ENCODE measurements at places on chromosomes 6 and 20.

GRCh38 chr20:40339661-40340449 lies 349.2 kb downstream of the MAFB start:
- no peak for DNase-seq

- no peak for DNase-seq
Measured at GRCh38 chr20:41604002-41604401, 14.2 kb downstream of the CHD6 start.

DNA sequence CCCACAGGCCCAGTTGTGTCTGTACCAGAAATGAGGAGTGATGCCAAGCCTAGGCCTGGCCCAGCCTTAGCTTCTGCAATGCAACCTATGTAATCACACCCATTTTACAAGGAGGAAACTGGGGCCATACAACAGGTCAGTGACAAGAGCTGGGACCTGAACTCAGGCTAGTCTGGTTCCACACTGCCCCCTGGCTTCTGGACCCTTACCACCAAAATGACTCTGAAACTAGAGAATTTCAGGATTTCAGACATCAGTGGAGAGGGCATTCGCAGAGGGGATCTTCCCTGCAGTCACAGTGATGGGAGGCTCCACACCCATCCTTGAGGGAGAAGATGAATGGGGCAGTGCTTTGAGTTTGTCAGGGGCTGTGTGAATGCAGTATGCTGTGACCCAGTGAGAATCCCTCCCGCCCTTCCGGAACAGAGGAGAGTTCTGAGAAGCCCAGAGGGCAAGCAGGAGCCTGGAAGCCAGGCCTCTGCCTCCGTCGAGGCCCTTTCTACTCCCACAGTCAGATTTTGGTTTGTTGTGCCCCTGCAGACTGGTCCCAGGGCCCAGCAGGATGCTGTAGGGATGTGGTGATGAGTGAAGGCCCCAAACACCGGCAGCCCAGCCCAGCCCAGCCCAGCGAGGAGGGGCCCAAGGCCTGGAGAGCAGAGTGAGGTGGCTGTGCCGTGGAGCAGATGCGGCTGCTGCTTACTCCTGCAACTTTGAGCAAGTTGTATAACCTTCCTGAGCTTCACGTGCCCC lies 48.1 kb upstream of the MYL9 start:
- DNase-seq: peak; percentile 20

GRCh38 chr6:36378243-36378920 lies 9.1 kb downstream of the ETV7 start:
- no peak for DNase-seq

DNA sequence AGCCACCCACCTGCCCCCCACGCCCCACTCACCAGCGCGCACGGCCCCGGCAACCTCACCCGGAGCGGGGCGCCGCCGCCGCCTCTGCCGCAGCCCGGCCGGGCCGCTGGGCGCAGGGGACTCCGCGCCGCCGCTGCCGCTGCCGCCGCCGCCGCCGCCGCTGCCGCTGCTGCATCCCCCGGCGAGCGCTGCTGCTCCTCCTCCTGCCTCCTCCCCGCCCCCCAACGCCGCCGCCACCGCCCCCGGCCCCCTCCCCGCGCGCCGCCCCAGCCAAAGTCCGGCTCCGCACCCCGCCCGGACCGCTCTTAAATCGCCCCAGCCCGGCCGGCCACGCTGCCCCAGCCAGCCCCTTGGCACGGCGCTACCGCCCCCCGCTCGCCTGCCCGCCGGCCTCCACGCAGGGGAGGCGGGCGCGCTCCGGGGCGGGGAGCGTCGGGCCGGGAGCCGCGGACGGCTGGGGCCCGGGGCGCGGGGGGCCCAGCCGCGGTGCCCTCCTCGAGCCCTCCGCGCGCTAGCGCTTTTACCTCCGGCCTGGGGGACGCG lies at the start of gene SULF2:
SULF2 (minus strand) TSS at position 171 of the 543 bp plus-strand sequence. CDS start 28,118 bp downstream, outside the sequence.
- no peak for DNase-seq

- DNase-seq: no peak
Measured at GRCh38 chr6:139641376-139641775, 266.9 kb upstream of the CITED2 start.

DNA sequence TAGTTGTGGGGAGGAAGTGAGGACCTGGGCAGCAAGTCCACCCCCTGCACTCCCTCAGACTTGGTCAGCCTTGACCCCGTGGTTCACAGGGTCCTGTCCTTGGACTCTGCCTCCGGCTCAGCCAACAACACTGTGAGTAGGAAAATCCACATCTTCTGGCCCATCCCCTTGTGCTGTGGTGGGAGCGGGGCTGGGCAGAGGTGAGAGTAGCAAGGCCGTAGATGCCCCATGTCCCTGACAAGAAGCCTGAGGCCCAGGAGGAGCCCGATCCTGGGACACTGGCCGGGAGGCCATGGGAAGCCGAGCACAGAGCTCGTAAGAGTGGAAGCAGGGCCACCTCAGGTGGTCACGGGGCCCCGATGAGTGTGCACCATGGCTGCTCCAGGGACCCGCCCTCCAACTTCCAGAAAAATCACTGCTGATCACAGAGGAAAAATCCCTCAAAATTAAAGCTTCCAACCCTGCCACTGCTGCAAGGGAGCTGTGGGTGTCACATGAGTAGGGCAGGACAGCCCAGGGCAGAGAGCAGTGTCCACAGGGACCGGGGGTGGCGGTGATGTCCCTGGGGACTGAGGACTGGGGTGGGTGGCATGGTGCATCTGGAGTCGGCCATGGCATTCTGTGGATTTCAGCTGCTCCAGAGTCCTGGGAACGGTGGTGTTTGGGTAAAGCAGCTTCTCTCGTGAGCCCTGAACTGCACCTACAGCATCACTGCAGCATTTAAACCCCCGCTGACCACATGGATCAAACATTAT lies 189.4 kb downstream of the DLL1 start:
- no peak for DNase-seq

- no peak for DNase-seq
Measured at GRCh38 chr20:17043323-17043722, 183.5 kb upstream of the PCSK2 start.

DNA sequence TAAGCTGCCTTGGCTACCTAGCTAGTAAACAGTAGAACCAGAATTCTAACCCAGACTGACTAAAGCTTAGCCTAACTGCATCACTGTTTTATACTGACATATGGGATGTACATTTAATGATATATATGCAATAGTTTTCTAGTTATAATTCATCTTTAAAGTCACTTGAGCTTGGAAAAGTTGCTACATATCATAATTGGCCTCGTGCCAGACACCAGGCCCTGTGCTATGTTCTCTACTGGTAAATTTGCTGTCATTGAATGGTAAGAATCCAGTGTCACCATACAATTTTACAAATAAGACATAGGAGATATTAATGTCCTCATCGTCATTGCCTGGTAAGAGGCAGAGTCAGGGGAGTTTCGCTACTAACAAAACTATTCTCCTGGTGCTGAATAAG lies 396.8 kb downstream of the CDKAL1 start:
- DNase-seq: no peak

DNA sequence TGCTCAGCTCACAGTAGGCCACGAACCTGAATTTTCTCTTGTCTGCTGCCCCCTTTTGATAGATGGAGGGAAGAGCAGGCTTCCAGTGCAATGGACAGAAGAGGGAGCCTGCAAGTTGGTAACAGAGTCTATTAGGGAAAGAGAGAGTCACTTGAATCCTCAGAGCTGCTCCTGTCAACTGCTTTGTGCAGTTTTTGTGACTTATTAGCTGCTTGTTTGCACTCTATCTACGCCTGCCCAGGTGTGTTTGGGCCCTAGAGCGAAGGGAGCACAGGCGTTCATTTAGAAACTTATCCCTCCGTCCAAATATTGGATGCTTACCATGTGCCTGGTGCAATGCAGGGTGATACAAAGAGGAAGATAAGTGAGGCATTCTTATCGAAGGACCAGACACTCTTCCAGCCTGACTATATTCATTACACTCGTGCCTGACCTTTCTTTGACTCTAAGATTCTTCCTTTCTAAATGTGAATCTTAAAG lies 11.6 kb upstream of the SLC2A12 start:
- DNase-seq: peak; percentile 46

GRCh38 chr6:68978411-68978810 lies 343.3 kb downstream of the ADGRB3 start:
- no peak for DNase-seq

DNA sequence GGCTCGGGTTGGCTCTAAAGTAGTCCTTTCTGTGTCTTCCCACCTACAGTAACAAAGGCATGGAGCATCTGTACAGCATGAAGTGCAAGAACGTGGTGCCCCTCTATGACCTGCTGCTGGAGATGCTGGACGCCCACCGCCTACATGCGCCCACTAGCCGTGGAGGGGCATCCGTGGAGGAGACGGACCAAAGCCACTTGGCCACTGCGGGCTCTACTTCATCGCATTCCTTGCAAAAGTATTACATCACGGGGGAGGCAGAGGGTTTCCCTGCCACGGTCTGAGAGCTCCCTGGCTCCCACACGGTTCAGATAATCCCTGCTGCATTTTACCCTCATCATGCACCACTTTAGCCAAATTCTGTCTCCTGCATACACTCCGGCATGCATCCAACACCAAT lies 291.2 kb downstream of the ESR1 start:
- DNase-seq: no peak

DNA sequence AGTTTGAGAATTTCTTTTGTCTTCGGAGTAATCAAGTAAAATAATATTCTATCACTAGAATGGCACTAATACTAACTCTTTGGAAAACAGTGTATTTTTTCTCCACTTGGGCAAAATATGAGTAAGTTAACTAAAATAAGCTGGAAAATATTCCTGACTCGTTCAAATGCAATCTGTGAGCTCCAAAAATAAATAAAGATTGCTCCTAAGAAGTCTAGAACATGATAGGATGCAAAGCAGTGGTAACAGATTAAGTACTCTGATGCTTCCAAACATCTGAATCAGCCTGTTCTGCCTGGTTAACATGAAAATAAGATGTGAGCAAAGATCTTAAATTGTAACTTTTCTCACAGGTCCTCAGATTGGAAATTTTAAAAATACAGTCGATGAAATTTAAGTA lies 285.1 kb upstream of the ID4 start:
- no peak for DNase-seq

DNA sequence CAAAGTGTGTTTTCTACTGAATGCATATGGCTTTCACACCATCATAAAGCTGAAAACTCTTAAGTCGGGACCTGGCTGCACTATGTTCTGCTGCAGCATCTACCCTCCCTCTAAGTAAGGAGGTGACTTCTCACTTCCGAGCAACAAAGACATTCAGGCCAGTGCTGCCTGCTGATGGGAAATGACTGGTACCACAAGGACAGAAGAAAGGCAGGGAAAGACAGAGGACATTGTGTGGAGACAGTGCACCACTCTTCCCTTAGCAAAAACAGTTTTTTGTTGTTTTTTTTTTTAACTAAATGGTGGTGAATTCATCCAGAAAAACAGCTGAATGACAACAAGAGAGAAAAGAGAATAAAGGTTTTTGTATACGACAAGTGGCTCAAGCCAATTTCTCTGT lies 81.5 kb downstream of the MAP7 start:
- DNase-seq: no peak

GRCh38 chr6:125406741-125407140 lies 105.0 kb upstream of the HDDC2 start:
- no peak for DNase-seq

DNA sequence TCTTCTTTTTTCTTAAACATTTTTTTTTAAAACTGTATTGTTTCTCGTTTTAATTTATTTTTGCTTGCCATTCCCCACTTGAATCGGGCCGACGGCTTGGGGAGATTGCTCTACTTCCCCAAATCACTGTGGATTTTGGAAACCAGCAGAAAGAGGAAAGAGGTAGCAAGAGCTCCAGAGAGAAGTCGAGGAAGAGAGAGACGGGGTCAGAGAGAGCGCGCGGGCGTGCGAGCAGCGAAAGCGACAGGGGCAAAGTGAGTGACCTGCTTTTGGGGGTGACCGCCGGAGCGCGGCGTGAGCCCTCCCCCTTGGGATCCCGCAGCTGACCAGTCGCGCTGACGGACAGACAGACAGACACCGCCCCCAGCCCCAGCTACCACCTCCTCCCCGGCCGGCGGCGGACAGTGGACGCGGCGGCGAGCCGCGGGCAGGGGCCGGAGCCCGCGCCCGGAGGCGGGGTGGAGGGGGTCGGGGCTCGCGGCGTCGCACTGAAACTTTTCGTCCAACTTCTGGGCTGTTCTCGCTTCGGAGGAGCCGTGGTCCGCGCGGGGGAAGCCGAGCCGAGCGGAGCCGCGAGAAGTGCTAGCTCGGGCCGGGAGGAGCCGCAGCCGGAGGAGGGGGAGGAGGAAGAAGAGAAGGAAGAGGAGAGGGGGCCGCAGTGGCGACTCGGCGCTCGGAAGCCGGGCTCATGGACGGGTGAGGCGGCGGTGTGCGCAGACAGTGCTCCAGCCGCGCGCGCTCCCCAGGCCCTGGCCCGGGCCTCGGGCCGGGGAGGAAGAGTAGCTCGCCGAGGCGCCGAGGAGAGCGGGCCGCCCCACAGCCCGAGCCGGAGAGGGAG lies 580 bp downstream of the VEGFA start:
- DNase-seq: peak; percentile 45

DNA sequence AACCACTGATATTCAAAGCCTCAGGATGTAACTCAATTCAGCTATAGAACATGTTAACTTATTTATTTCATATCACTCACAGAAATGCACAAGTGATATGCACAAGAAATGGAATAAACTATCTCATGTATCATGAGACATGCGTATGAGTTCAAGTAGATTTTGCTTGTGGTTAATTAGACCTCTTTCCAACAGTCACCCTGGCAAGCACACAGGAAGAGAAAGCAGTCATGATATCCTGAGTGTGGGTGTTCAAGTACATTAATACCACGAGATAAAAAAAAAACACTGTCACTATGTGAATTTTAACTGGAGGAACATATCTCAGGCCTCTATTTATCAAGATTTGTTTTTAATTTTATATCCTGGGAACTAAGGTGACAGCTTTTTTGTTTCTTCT lies 64.2 kb downstream of the LAMP5 start:
- DNase-seq: no peak

DNA sequence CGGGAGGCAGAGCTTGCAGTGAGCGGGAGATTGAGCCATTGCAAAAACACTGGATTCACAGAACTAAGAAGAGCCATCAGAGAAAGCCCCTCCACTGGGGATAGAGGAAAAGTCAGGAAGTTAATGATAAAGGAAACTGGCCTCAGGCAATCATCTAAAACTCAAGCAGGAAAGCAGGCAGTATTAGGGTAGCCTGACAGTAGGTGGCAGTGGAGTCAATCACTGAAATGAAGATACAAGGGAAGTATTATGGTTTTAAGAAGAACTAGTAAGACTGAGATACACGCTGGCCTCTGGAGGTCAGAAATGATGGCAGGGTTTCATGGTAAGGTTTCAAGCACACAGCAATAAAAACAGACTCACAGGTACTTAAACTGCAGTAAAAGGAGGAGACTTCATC lies 578.3 kb downstream of the HACE1 start:
- no peak for DNase-seq

All from activated CD4-positive, alpha-beta T cell treated with anti-CD3 and anti-CD28 coated beads, Interleukin-2, amount 50 U/mL, for 48 hours (primary cell).